Chondrocyte (in vitro differentiated cells): ENCODE measurements at places on chromosomes 7 and 10. TPM values are rescaled to one million over a fixed set of nuclear protein-coding genes. Genes with fewer than 3 reads are reported as not detected.

HHEX gene
- total RNA-seq, result 0.80 to 0.92 TPM in 2 of 3 replicates, not detected in the other

SEMA3C gene
- total RNA-seq, result 77.4 to 155 TPM (median 80.0 TPM) in 3 replicates

ETV1 gene
- 1.5 to 4.5 TPM (median 2.7 TPM) in 3 replicates for total RNA-seq

VIPR2 gene
- total RNA-seq, result 0.07 TPM in 1 of 3 replicates, not detected in the others

CLCN1 gene
- not detected in 3 replicates for total RNA-seq

NRBF2 gene
- 32.0 to 45.2 TPM (median 44.1 TPM) in 3 replicates for total RNA-seq

ZPBP gene
- total RNA-seq, result not detected in 3 replicates

CNPY1 gene
- not detected in 3 replicates for total RNA-seq

ASAH2 gene
- 1.2 to 5.8 TPM (median 2.7 TPM) in 3 replicates for total RNA-seq
